ENCODE measurements at places on chromosomes 6 and 20. TPM values are rescaled to one million over a fixed set of nuclear protein-coding genes. Genes with fewer than 3 reads are reported as not detected.

The COL9A3 gene
- total RNA-seq, result 3.0 TPM

The SHLD1 gene
- total RNA-seq, result 2.1 TPM

The MAP3K5 gene
- total RNA-seq, result 9.1 TPM

The SYTL3 gene
- total RNA-seq, result 0.84 TPM

The TRIM15 gene
- total RNA-seq, result not detected

The OPN5 gene
- not detected for total RNA-seq

The RAB23 gene
- total RNA-seq, result 14.4 TPM

The SYNDIG1 gene
- total RNA-seq, result not detected

The LST1 gene
- not detected for total RNA-seq

The LRRN4 gene
- total RNA-seq, result 0.15 TPM

The MAK gene
- 0.15 TPM for total RNA-seq

The NRSN1 gene
- total RNA-seq, result not detected

The SCUBE3 gene
- 0.30 TPM for total RNA-seq

The TOMM34 gene
- 75.0 TPM for total RNA-seq

The TBXT gene
- total RNA-seq, result not detected

The TAGAP gene
- not detected for total RNA-seq

The LGSN gene
- total RNA-seq, result not detected

The HAO1 gene
- not detected for total RNA-seq

The AIF1 gene
- not detected for total RNA-seq

The RNF146 gene
- total RNA-seq, result 16.1 TPM

Measured in bronchus fibroblast of lung (primary cell).